ENCODE measurements at places on chromosomes 2 and 18.

GRCh38 chr2:11288431-11288830 is 56.0 kb downstream of the ROCK2 start:
- no peak for DNase-seq

DNA sequence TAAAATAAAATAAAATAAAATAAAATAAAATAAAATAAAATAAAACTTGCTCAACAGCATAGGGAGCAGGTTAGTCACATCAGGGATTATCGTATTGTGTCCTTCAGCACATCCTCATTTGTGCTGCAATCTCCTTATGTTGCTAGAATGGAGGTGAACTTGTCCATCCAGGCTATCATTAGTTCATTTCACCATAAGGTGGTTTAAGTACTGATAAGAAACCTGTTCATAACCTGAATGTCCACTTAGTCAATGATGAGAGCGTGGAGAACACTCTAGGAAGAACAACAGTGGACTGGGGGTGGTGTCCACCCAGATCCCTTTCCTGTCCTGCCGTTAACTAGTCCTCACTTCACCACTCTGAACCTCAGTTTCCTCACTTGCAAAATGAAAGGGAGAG is 21.9 kb downstream of the DHRS9 start:
- no peak for DNase-seq

GRCh38 chr2:17581831-17582230 is 41.3 kb downstream of the VSNL1 start:
- no peak for DNase-seq

DNA sequence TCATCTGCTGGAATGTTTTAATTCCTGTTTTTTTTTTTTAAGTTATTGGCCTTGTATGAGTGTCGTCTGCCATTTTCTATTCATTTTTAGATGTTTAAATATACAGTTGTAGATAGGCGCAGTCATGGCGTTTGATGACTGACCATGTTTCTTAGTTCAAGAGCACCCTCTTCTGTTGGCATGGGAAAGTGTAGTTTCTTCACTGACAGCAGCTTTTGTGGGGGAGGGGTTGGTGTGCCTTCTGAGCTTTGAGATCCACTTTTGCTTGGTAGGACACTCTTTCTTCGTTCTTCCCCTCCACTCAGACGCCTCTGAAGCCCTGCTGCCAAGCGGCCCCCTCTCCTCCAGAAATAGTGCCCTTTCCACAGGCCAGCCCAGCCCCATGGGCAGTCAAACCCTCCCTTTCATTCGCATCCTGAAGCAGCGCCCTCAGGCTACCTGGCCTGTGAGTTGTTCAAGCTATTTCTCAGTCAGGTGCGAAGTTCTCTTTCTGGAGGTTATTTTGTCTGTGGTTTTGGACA is 492.0 kb downstream of the TNS1 start:
- peak; percentile 92 for DNase-seq

DNA sequence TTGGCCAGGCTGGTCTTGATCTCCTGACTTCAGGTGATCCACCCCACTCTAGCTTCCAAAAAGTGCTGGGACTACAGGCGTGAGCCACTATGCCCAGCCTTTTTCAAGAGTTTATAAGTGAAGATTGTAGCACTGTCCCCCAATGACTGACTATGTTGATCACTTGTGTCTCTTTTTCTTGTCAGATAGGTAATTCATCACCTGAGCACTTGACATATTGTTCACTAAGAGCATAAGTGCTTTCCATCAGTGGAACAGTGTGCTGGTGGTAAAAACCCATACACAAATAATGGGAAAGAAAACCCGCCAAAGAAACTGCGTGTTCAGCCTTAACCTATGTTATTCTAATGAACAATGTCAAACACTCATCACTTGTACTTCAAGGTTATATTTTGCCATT is 414.4 kb upstream of the CDH7 start:
- DNase-seq = no peak

DNA sequence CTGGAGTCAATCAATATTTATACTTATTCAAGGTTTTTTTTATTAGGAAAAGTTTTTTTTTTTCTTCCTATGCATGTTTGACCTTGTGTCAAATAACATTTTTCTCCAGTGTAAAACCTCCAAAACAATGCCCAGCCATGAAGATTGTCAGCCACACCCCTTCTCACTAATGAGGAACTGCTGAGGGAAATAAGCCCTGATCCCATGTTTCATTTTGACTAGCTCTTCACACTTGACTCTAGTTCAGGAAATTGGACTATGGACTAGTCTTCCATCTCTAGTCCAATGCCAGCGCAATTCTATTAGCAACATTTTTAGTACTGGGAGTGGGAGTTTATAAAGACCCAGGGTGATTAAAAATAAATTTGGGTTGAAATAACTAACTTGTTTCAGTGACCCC is 275.6 kb upstream of the CXCR4 start:
- no peak for DNase-seq

GRCh38 chr18:43029414-43029813 is 86.1 kb downstream of the RIT2 start:
- no peak for DNase-seq

- no peak for DNase-seq
Measured at GRCh38 chr2:62733546-62733945, 28.0 kb downstream of the EHBP1 start.

Measured in fibroblast of pulmonary artery (primary cell).